HT1080 (cell line): ENCODE measurements at places on chromosomes 7 and 10. TPM values are rescaled to one million over a fixed set of nuclear protein-coding genes. Genes with fewer than 3 reads are reported as not detected.

Gene LDB3
- total RNA-seq: not detected in 2 replicates

Gene ITIH2
- not detected in 2 replicates for total RNA-seq

Gene KIAA1549
- 2.4 and 4.1 TPM in 2 replicates for total RNA-seq

Gene STEAP1
- 34.7 and 50.3 TPM in 2 replicates for total RNA-seq

Gene LSM8
- total RNA-seq: 56.7 and 83.1 TPM in 2 replicates

Gene CD36
- total RNA-seq: not detected in 2 replicates
